HT-29 (cell line): ENCODE measurements at places on chromosomes 3 and 15. TPM values are rescaled to one million over a fixed set of nuclear protein-coding genes. Genes with fewer than 3 reads are reported as not detected.

SOX14 gene
- total RNA-seq: not detected in 2 replicates

GRCh38 chr15:64017082-64017588, 29.1 kb downstream of the DAPK2 start:
- DNase-seq: peak; percentile 79

DNA sequence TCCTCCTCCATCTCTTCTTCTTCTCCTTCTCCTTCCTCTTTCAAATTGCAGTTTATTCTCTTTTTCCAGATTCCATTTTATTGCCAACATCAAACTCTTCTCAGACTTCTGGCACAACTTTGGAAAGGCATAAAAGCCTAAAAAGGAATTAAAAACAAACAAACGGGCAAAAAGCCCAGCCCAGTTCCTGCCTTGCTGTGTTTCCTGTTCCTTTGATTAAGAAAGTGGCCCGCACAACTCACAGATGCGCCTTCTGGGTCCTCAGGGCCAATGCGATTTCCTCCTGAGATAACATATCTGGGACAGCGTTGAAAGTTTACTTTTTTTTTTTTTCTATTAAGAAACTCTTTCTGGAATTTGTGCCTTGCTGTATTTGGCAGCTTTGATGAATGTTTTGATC, 158.7 kb upstream of the UBE3A start:
- DNase-seq: no peak

GRCh38 chr3:85360742-85361387, 402.1 kb downstream of the CADM2 start:
- DNase-seq: peak; percentile 22

DNA sequence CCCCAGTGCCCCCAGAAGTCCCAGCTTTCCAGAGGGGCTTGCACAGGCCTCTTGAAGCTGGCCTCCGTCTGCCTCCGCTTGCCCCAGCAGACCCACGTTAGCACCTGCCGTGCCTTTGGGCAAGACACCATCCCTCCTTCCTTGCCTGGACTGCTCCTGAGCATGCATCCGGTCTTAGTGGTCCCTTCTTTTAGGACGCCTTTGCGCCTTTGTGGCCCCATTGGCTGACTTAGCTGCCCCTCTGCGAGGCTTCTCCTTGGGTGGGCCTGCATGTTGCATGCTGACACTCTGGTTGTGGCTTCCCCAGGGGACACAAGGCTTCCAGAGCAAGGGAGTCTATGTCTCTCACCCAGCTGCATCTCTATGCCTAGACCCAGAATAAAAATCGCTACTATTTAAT, 56.6 kb downstream of the RHCG start:
- no peak for DNase-seq

DNA sequence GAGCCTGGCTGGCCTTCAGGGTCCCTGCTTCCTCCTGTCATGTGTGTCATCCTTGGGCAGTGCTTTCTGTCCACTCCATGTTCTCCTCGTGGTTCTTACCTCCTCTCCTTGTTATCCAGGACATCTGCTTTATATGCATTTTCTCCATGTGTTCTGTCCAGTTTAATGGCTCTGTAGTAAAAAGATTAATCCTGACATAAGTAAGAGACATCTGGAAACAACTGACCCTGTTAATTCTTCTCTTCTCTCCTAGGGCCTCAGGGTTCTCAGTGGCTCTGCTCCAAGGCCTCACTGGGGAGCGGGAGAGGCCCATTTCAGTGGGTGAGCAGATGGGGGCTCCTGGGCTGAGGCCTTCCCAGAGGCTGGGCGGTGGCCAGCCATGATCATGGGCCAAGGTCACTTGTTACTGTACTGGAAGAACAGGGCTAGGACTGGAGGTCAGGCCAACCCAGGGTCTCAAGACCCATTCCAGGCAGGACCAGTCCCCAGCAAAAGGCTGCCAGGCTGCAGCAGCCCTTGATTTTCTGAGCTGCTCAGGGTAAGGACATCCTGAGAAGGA, 20.2 kb upstream of the CDCP1 start:
- no peak for DNase-seq
